ENCODE measurements at places on chromosomes 2 and 18. TPM values are rescaled to one million over a fixed set of nuclear protein-coding genes. Genes with fewer than 3 reads are reported as not detected.

DNA sequence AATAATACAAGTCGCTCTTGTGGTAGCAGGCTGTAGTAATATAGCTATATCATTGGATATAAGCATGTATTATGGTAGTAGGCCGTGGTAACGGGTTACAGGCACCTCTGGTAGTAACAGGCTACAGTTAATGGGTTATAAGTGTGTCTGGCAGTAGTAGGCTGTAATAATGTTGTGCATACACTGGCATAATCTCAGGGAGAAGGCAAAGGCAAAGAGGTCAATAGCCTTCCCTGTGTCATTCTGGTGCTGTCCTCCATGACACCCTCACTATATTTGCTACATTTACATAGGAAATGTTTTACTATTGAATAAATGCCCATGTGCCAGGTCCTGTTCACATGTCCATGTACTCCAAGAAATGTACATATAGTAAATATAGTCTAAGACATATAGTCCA is 12.8 kb upstream of the TNP1 start:
- DNase-seq = no peak

- no peak for DNase-seq
Measured at GRCh38 chr2:223053484-223054192, 1.6 kb downstream of the KCNE4 start.

DNA sequence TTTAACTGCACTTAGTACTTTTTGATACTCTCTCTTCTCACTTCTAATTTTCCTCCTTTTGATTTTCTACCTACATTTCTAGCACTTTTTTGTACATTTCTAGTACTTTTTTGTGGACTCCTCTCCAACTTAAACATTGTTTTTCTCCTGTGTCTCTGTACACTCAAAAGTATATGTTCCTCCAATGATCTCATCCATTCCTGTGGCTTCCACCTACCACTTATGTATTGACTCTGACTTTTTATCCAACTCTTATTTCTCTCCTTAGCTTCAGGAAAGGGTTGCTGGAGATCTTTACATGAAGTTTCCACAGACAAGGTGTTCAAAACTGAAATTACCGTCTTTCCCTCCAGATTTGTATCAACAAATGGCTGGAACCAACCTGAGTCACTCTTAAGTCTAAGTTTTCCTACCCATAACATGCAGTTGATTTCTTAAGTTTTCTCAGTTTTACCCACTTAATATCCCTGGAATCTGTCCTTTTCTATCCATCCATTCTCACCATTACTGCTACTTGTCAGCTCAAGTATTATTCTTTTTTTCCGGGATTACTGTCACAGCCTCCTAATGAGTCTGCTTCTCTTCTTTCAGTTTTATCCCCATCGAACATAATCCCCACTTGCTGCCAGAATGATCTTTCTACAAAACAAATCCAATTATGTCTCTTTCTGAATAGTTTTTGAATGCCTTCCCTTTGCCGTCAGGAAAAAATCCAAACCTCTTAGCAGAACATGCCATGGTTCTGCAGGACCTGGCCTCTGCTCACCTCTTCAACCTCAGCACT is 22.6 kb upstream of the PELI1 start:
- no peak for DNase-seq

The DNAJC5G gene
- 0.19 TPM for polyA plus RNA-seq

- DNase-seq = no peak
Measured at GRCh38 chr18:42268798-42269197, 313.8 kb downstream of the PIK3C3 start.

- no peak for DNase-seq
Measured at GRCh38 chr2:16430846-16431245, 234.8 kb downstream of the CYRIA start.

The PLGLB1 gene
- 0.83 TPM for polyA plus RNA-seq

Data from heart right ventricle (tissue), 16 donors.